ENCODE measurements at places on chromosomes 1 and 21.

DNA sequence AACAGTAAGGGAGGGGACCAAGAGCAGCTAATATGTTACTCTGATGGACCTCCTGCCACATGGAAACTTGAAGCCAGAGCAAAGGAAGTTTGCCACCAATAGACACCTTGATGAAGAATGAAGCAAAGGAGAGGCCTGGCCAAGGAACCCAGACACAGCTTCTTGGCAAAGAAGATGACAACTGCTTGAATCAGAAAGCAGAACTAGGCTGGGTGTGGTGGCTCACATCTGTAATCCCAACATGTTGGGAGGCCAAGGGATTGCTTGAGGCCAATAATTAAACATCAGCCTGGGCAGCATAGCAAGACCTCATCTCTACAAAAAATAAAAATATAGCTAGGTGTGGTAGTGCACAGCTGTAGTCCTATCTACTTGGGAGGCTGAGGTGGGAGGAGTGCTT, 31.7 kb upstream of the CAPZB start:
- no peak for DNase-seq

DNA sequence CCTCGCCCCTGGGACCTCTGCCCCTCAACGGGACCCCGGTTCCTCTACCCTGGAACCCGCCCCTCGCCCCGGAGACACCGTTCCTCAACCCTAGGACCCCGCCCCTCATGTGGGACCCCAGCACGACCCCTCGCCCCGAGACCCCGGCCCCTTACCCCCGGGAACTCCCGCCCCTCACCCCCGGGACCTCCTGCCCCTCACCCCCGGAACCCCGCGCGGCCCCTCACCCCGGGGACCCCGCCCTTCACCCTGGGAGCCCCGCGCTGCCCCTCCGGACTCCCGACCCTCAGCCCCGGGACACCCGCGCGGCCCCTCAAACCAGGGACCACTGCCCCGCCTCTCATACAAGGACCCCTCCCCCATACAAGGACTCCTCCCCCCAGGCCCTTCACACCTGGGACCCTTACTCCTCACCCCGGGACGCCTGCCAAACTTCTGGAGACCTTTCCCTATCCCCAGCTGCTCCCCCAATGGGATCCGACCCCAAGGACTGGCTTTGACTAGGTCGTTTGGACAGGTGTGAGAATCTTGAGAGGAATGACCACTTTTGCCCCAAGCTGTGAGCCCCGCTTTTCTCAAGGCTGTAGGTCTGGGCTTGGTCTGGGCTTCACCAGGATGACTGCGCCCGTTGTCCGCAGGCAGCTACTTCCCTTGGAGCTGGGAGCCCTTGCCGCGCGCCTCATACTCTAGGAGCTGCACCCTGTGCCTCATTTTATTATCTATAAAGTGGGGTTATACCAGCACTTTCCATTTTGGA, 843 bp downstream of the DIP2A start:
- DNase-seq: peak; percentile 31

DNA sequence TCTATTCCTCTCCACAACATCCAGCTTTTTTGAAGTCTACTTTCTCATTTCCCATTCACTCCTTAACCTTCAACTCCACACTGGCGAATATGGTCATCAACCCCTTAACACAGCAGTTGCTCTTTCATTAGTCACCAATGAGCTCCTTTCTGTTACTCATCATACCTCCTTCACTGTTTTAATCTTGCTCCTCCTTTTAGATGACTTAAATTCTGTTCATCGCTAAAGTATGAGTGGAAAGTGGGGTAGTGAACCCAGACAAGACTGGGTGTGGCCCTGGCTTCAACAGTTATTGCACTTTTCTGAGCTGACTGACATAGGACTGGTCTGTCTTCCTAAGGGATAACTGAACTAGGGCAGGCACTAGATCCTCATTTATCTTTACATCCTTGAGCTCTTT, 51.3 kb downstream of the AKT3 start:
- DNase-seq: peak; percentile 95

DNA sequence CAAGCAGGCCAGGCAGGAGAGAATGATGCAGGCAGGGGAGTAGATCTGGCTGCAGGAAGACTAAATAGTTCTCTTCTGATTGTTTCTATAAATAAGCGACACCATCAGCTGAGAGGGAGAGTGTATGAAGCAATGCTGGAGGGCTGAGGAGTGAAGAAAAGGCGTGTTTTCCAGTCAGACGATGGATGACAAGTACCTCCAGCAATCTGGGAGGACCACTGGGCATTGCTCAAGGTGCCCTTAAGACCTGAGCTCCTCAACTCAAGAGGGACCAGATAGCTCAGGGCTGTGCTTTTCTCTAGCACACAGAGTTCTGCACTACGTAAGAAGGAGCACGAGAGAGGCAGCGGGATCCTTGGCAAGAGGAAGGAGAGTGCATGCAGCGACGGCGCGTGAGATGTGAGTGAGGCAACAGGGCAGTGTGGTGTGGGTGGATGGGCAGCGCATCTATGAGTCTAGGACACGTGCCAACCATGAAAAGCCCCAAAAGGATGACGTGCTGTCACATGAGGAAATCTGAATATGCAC, 36.0 kb downstream of the PABPC4 start:
- no peak for DNase-seq

- peak; percentile 99 for DNase-seq
Measured at GRCh38 chr21:38244885-38245869, 11.6 kb upstream of the KCNJ15 start.

DNA sequence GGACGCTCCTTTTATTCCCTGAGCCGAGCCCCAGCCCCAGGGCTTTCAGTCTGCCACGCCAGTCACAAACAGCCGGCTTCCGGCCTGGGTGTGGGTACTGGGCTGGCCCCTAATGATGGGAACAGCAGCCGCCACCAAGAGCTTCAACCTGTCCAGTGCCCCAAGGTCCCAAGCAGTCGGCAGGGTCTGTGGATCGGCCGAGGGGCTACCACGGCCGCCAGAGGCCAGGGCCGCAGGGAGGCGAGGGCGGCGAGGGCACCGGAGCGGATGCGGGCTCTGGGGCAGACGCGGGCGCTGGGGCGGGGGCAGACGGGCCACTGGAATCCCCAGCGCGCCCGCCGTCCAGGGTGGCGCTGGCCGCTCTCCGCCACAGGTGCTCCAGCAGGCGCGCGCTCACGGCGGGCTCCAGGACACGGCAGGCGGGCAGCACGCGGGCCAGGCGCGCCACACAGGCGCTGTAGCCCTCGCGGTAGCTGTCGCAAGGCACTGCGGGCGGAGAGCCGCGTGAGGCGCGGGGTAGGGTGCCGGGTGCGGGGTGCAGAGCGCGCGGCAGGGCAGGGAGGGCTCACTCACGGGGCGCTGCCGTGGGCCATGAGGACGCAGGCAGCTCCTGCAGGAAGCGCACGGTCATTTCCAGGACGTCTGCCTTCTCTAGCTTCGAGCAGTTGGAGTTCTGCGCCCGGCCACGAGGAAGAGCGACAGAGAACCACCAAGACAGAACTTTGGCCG, 887 bp downstream of the HES2 start:
- no peak for DNase-seq

DNA sequence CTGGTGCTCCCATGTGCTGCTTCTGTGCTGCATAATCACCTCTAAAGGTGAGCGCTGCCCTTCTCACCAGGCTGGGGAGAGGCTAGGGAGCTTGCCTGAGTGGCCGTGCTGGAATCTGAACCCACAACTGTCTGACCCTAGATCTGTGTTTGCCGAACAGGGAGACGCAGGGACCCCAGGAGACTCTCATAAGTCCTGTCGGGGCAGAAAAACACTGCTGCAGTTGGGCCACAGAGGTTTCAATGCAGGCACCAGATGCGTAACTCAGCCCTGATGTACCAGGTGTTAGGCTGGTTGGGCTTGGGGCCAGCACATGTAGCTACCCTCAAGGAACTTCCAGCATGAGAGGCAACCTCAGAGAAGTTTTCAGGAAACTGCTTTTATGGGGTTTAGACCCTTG, 49.5 kb upstream of the DMRTB1 start:
- no peak for DNase-seq
